Skeletal muscle cell (primary cell): ENCODE measurements at places on chromosomes 12 and 14.

GRCh38 chr14:35956376-35957085, 130.4 kb downstream of the BRMS1L start:
- no peak for DNase-seq

DNA sequence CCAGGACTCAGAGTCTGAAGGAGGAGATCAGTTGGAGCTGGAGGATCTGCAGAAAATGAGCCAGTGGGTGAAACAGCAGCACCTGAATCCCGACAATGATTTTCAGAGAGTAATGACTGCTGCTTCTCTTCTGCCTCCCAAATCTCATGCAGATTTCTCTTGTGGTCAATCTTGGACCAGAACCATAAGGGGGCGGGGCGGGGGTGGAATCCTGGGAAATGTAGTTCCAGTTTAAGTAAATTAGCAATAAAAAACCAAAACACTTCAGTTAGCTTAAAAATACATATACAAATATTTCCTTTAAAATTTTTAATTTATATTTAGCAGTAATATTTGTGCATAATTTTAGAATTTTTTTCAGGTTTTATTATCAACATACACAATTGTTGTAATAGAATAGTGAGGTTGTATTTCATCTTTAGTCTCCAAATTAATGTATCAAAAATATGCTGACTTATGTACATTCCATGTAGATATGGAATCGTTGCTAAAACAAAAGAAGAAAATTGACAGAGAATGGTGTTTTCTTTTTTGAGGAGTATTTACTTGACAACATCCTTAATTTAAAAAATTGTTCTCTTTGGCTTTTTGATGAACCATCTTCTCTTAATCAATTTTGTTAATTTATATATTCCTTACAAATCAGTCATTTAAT, 223.5 kb upstream of the SYT10 start:
- no peak for DNase-seq

GRCh38 chr14:88227693-88228092, 95.4 kb downstream of the KCNK10 start:
- no peak for DNase-seq

DNA sequence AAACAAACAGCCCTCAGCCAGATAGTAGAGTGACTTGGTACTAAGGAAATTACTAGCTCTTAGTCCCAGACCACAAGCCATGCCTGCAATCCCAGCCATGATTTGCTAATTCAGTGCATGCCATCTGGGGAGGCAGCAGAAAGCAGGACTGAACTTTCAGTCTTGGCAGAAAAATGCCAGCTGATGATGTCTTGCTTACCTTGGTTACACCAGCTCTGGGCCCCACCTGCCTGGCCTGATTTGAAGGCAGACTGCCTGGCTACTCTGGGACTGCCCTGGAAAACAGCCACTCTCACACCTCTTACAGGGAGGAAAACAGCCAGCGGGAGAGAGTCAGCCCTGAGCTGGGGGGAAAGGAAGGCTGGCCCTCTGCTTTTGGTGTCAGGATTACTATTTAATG, 4.6 kb upstream of the UNC119B start:
- no peak for DNase-seq

- DNase-seq, result no peak
Observed at GRCh38 chr12:112686373-112686772, 105.2 kb upstream of the RPH3A start.

DNA sequence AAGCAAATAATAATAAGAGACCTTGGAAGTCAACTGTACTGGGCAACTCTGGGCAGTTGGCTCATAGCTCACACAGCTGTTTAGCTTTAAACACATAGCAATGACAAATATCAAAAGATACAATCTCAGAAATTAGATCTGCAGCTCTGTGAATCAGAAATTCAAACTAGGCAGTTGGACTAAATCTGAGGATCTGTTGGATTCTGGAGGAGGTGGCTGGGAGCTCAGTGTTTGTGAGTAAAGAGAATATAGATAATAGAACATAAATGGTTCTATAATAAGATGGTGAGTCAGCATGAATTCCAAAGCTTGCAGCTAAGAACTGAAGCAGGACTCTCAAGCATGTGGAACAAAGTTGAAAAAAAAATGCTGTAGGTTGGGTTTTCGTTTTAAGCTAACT, 1949.4 kb upstream of the SEL1L start:
- DNase-seq, result no peak

DNA sequence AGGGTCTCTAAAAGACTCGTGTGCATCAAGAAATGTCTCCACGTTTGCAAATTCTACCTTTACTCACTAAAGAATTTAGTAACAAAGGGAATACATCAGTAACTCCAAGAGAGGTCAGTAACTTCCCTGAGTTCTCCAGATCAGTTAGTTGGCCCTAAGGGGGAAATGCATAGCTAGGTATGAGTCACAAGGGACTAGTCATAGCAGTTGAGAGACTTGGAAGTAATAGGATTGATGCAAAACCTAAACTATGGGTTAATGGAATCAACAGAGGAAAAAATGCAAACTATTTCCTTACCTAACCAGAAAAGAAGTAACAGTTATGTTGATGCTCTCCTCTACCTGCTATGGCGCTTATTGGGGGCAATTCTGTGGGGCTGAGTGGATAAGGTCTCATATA, 148.8 kb upstream of the GARIN6 start:
- no peak for DNase-seq

- no peak for DNase-seq
Observed at GRCh38 chr14:58884442-58884841, 246.7 kb downstream of the DACT1 start.

DNA sequence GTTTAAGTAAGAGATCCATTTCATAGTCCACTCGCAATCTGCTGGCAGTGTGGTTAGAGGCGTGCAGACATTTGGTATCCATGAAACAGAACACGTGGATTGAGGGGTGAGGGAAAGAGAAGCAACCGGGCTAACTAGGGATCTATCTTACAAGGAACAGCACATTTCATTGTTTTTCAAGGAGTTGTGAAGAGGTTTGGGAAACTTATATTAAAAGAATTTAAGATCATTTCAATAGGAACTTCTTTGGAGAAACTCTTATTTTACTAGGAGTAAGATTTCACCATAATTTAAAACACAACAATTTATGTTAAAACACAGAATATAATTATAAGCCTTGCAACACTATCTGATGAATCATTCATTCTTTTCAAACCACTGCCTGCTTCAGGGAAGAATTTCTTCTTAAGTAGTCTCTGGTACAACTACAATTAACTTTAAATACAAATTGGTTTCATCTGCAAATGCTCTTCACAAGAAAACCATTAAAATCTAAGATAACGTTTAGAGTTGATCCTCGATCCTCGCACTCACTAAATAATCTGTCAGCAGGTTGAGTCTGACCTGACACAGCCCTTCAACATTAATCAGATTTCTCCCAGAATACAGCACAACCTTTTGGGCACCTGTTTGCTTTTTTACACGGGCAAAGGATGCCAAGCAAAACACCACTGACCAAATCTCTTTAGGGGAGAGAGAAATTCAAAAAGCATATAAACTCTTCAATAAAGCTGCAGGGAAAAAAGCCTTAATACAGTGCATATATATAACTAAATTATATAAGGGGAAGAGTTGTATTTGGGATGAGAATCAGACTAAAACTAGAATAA, 27.3 kb downstream of the PPTC7 start:
- DNase-seq, result no peak

DNA sequence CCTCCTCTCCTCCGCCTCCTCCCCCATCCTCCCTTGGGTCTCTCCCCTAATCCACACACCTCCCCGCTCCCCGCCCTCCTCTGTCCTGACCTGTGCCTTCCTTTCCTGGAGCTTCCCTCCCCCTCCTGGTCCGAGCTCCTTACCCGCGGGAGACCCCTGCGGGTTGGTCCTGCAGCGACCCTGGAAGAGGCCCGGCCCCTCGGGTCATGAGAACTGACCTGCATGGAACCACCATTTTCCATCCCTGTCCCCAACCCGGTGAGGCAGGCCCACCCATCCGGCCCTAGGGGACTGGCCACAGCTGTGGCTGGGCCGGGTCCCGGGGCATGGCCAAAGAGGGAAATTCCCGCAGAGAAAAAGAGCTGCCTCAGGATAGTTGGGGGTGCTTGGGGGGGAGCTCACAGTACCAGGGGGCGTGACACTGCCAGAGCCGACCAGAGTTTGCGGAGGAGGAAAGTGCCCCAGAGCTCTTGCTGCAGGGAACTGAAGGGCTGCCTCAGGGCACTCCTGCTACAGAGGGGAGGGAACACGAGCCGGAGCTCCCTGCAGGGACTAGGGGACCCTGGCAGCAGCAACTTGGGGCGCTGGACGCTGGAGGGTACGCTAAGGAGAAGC, 613 bp downstream of the ARHGEF40 start:
- DNase-seq, result no peak
